NCI-H526 treated with DMSO at 0.1 percent for 48 hours (cell line): ENCODE measurements at places on chromosomes 11 and 22.
A peak's percentile ranks its signal among the peaks of the same experiment; 100 is the strongest.

DNA sequence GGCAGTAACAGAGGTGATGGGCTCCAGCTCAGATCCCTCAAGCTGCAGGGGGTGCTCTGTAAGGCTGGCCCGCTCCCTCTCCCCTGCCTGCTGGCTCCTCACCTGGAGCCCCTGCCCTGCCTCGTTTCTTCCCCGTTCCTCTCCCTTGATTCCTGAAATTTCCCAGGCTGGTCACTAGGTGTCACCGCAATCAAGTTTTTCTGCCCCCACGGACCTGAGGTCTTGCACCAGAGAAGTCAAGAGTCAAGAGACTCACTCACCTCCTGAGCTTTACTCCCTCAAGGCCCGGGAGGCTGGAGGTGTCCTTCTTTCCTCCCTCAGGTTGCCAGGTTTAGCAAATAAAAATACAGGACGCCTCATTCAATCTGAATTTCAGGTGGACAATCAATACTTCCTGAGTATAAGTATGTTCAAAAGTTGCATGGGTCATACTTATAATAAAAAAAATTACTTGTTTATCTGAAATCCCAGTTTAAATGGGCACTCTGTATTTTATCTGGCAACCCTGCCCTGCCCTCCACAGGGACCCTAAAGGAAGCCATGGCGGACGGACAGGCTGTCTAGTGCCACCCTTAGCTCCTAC, 69.2 kb downstream of the SCUBE1 start:
- peak; percentile 7 for DNase-seq

GRCh38 chr11:7578276-7578955, 64.6 kb downstream of the PPFIBP2 start:
- no peak for DNase-seq

DNA sequence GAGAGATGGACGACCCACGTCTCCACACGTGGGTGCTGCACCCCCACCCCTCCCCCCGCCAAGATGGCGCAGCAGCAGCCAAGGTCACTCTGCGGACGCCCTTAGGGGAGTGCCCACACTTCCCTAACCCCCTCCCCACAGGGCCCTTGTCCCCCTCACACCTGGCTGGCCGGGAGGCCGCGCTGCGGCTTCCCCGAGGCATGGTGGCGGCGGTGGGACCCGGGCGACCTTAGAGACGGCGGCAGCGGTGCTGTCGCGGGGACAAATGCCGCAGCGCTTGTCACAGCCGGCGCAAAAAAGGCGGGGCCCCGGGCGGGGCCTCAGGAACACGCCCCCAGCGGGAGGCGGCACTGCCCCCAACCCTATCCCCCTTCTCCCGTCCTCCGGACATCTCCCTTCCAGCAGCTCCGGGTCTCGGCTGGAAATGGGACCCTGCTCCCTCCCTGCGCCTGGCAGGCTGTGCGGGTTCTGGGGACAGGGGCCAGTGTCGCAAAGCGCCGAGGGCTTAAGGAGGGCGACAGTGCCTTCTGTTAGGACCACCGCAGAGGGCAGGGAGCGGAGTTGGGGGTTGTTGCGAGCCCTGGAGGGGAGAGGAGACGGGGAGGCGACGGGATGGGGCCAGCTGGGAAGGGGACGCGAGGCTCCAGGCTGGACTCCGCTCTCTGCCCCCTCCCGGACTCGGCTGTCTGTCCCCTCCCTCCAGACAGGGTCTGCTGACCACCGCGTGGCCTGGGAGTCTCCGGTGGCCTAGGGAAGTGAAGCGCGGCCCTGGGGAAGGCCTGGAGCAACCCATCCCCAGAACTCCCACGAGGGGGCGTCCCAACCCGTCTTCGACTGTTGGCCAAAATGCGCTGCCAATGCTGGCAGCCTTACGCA, at the start of gene CHCHD10:
TSS of gene CHCHD10 (minus strand) at position 300 of the 876 bp plus-strand sequence. CDS start at position 202, 98 bp downstream.
- DNase-seq: peak; percentile 28

- no peak for DNase-seq
These were observed 56.5 kb upstream of the FIBIN start for GRCh38 chr11:26937386-26937785.

GRCh38 chr22:30605449-30606110, 1.4 kb upstream of the TCN2 start:
- peak; percentile 20 for DNase-seq
